Caco-2 (cell line): ENCODE measurements at places on chromosomes 3 and 15. TPM values are rescaled to one million over a fixed set of nuclear protein-coding genes. Genes with fewer than 3 reads are reported as not detected.

Gene LRRFIP2
- total RNA-seq = 37.8 and 47.1 TPM in 2 replicates

Gene SYNPR
- not detected in 2 replicates for total RNA-seq

GRCh38 chr3:78825118-78825857 lies 942.5 kb downstream of the ROBO1 start:
- no peak overlapping the region for H3K27ac ChIP-seq
- no peaks in the 10 kb centered on the region for H3K27me3 ChIP-seq
- DNase-seq = no peak
- H3K36me3 ChIP-seq = no peaks in the 10 kb centered on the region
- no peak overlapping the region for H3K4me3 ChIP-seq

DNA sequence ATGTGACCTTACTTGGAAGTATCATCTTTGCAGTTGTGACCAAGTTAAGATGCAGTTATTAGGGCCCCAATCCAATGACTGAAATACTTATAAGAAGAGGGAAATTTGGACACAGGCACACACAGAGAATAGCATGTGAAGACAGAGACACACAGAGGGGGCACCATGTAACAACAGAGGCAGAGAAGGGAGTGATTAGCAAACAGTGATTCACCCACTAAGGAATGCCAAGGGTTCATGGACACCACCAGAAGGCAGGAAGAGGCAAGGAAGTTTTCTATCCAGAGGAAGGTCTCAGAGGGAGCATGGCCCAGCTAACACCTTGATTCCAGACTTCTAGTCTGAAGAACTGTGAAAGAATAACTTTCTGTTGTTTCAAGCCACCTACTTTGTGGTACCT lies 25.0 kb downstream of the SIDT1 start:
- H3K27me3 ChIP-seq = no peaks in the 10 kb centered on the region
- peaks cover 38% of the 10 kb centered on the region for H3K4me1 ChIP-seq
- peak; percentile 66 for DNase-seq
- no peaks in the 10 kb centered on the region for H3K36me3 ChIP-seq
- H3K4me3 ChIP-seq = no peak overlapping the region

Gene GLT8D1
- 30.5 and 31.4 TPM in 2 replicates for total RNA-seq

DNA sequence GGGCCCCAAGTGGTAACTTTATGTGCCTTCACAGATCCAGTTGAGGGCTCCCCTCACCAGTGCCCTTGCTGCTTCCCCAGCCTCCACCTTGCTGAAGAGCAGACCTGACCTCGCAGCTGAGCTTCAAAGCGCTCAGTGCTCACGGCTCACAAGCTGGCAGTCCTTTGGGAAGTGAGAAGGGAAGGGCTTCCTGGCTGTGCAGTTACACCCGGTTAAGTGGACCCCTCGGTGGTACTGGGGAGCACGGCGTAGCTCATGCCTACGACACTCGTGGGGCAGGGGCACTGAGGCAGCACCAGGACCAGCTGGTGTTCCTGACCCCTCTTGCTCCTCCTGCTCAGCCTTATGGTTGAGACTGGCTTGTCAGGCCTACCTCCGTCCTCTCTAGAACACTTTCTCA lies 629.0 kb upstream of the TBL1XR1 start:
- H3K27ac ChIP-seq = no peak overlapping the region
- no peaks in the 10 kb centered on the region for H3K36me3 ChIP-seq
- H3K4me1 ChIP-seq = peaks cover 38% of the 10 kb centered on the region
- no peaks in the 10 kb centered on the region for H3K27me3 ChIP-seq

DNA sequence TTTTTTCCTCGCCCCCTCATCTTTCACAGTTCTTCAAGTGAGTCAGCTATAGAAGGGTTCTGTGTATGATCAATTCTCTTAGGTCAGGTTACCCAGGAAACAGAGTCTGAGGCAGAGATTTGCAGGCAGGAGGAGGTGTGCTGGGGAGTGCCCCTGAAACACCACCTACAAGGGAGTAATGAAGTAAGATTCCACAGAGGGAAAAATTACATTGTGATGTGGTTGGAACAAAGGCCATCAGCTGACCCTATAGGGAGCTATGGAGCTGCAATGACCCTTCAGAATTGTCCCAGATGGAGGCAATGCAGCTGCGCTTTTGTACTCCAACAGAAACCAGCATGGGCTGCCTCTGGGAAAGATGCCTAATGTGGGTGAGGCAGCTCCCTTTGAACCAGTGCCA lies 142.2 kb upstream of the CNTN3 start:
- H3K27me3 ChIP-seq = no peaks in the 10 kb centered on the region
- DNase-seq = no peak
- no peaks in the 10 kb centered on the region for H3K36me3 ChIP-seq
- H3K4me3 ChIP-seq = no peak overlapping the region
- no peak overlapping the region for H3K27ac ChIP-seq
- H3K4me1 ChIP-seq = no peaks in the 10 kb centered on the region

DNA sequence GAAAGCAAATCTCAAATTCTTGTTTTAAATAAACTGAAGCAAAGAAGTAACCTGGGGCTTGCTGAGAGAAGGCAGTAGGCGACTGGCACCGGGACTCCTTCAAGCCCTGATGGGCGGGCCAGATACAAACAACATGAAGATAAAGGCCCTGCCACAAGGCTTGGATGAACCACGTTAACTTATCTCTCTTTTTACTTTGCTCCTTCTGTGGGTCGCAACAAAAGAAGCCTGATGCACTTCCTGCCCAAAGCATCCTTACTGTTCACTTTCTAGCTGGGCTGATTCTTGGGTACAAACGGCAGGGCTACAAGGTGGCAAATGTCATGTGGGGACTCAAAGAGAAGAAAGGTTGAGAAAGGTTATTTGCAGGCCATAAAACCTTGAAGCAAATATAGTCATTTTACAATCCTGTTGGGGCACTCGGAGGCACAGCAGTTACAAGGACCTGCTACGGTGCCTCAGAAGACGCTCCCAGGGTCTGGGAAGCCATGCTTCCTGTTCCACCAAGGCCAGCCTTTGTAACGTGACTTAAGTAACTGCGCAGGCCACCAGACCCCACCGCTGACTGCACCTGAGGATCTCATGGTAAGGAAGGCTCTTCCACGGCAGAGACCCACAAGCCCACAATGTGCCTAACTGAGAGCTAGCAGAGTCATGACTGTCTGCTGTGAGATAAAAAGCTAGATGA lies 71.1 kb downstream of the CHSY1 start:
- no peak overlapping the region for H3K27ac ChIP-seq
- peaks cover 20% of the 10 kb centered on the region for H3K4me1 ChIP-seq
- no peak for DNase-seq
- no peak overlapping the region for H3K4me3 ChIP-seq
- H3K36me3 ChIP-seq = peaks cover 2% of the 10 kb centered on the region; the same call in 1 of the 2 replicates

DNA sequence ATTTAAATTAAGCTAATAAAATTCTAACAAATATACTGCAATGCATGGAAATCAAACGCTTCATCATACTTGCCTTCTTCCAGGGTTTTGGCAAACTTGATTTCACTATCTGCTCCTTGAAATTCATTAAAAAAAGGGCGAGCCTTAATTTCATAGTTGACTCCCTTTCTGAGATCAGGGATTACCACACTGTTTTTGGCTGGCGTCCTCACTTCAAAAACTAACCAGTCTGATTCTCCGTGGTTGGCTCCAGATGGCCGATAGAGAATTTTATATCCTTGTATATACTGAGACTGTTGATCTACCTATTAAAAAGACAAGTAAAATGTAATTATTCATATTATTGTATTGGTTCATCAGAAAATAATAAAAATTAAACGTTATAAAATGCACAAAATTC lies 1106.8 kb downstream of the ROBO1 start:
- H3K4me1 ChIP-seq = no peaks in the 10 kb centered on the region
- no peak for DNase-seq
- no peaks in the 10 kb centered on the region for H3K27me3 ChIP-seq
- no peak overlapping the region for H3K4me3 ChIP-seq

Gene TMEM266
- 0.27 and 0.28 TPM in 2 replicates for total RNA-seq

- no peak for DNase-seq
- H3K4me1 ChIP-seq = peaks cover 9% of the 10 kb centered on the region
- no peaks in the 10 kb centered on the region for H3K27me3 ChIP-seq
These were observed 2.0 kb downstream of the ANKRD28 start for GRCh38 chr3:15795651-15796308.

Gene HYAL3
- 5.2 and 6.8 TPM in 2 replicates for total RNA-seq

Gene PLA2G4D
- not detected in 2 replicates for total RNA-seq

GRCh38 chr3:141959589-141960554 lies 83.4 kb downstream of the ATP1B3 start:
- no peak for DNase-seq
- no peaks in the 10 kb centered on the region for H3K4me1 ChIP-seq
- H3K36me3 ChIP-seq = no peaks in the 10 kb centered on the region; the same call in 1 of the 2 replicates
- no peak overlapping the region for H3K27ac ChIP-seq

GRCh38 chr3:66098436-66098835 lies 59.7 kb upstream of the MAGI1 start:
- H3K27me3 ChIP-seq = no peaks in the 10 kb centered on the region
- no peak for DNase-seq
- no peaks in the 10 kb centered on the region for H3K4me1 ChIP-seq
- no peak overlapping the region for H3K4me3 ChIP-seq

- no peak for DNase-seq
- no peak overlapping the region for H3K27ac ChIP-seq
- no peaks in the 10 kb centered on the region for H3K36me3 ChIP-seq
- no peak overlapping the region for H3K4me3 ChIP-seq
- H3K4me1 ChIP-seq = no peaks in the 10 kb centered on the region
- H3K27me3 ChIP-seq = no peaks in the 10 kb centered on the region
These were observed 61.7 kb downstream of the SCN11A start for GRCh38 chr3:38989917-38990510.

Gene BTLA
- not detected in 2 replicates for total RNA-seq
